Activated naive CD8-positive, alpha-beta T cell treated with anti-CD3 and anti-CD28 coated beads for 36 hours (primary cell): ENCODE measurements at places on chromosomes 12 and 14.

DNA sequence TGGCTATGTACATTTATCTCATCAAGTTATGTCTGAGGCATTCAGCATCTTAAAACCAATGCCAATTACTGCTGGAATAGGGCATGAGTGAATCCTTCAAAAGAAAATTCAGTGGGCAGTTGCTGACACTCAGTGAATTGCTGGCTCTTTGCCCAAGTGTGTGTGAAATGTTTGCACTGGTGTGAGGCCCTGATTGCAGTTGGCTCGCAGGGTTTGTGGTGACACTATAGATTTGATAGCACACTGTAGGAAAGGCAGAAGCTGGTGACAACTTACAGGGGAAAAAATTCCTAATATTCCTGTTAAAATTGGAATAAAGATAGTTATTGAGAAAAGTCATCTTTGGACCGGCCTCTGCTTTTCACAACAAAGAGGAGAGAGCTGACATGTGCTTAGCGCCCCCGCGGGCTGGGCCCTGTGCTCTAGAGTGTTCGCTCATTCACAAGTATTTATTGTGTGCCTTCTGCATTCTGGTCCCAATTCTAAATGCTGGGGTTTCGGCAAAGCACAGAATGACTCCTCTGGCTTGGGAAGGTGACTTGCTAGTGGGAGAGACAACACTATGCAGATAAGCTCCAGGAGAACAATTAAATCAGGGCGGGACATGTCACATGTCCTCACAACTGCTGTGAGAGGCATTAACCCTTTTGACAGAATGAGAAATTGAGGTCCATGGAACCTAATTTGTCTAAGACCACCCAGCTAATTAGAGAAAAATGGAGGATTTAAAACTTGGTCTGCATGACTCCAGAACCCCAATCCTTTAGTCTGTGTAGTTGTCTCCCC is 418.7 kb downstream of the NPAS3 start:
- no peak for DNase-seq

- DNase-seq: no peak
These were observed 974.7 kb downstream of the GALC start for GRCh38 chr14:87018294-87018693.

GRCh38 chr12:76020731-76021672 is 10.6 kb downstream of the PHLDA1 start:
- DNase-seq: peak; percentile 77

DNA sequence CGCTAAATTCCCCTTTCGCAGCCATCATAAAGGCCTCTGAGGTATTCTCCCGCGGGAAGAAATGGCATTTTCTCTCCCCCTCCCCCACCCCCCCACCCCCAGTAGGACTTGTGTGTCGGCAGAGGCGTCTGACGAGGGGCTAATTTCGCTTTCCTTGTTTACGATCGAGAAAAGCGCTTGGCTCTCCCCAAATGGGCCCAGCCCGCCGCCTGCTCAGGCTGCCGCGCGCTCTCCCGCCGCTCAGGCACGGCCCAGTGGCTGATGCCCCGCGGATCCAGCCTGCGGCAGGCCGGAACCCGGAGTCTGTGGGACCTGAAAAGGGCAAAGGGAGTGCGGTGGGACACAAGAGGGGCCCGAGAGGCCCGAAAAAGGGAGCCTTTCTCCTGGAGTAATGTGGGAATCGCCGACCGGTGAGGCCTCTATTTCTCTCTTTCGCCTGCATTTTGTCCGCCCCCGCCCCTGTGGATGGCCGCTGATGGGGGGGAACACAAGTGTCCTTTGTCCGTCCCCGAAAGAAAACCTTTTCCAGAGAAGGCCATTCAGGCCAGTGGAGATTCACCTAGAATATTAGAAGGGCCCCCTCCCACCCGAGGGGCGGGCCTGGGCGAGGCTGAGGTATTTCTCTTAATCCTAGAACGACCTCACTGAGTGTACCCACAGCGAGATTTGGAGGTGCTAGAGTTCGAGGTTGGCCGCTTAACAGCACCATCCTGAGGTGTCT is 9.0 kb upstream of the HOXC6 start:
- no peak for DNase-seq

GRCh38 chr12:9756170-9756569 is 4.5 kb downstream of the CD69 start:
- no peak for DNase-seq

DNA sequence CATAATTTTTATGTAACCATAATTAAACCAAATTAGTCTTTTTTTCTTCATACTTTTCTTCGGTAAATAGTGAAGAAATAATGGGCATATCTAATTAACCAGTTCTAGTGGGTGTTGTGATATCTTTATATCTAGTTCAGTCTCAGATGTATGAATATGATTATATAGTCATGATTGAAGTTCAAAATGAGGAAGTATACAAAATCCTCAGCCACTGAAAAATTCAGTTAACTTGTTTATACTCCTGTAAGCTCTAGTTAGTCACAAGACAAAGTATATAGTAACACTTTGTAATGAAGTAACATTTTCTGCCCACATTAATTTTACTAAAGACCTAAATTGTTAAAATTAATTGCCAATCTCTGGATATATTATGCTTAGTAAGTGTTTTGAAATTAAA is 46.5 kb downstream of the CAND1 start:
- no peak for DNase-seq

DNA sequence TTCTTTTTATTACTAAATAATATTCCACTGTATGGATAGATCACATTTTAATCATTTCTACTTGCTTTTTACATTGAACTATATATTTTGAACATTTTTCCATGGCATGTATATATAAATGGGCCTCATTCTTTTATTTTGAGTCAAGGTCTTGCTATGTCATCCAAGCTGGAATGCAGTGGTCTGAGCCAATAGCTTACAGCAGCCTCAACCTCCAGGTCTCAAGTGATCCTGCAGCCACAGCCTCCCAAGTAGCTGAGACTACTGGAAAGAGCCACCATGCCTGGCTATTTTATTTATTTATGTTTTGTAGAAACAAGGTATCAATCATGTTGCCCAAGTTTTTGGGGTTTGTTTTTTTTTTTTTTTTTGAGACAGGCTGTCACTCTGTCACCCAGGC is 7.6 kb downstream of the FCF1 start:
- no peak for DNase-seq

- DNase-seq: no peak
These were observed 50.1 kb downstream of the CD9 start for GRCh38 chr12:6250343-6250742.

GRCh38 chr12:118188690-118189371 is 52.9 kb downstream of the PEBP1 start:
- DNase-seq: no peak

- no peak for DNase-seq
These were observed 149.1 kb downstream of the NTF3 start for GRCh38 chr12:5581019-5581418.

GRCh38 chr14:99381688-99382060 is 99.0 kb downstream of the SETD3 start:
- DNase-seq: no peak

DNA sequence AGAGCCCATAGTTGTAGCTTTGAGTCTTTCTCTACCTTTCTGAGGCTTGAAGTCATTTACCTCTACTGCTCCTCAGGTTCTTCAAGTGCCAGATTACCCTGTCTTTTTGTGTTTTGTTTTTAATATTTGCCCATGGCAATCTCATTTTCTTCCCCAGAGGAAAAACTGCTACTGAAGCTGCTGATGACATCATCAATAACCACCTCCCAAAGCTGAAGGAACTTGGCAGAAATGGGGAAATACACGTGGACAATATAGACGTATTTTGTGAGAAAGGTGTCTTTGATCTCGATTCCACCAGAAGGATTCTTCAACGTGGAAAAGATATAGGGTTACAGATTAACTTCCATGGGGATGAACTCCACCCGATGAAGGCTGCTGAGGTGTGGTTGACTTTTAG is 17.1 kb downstream of the AMDHD1 start:
- no peak for DNase-seq

DNA sequence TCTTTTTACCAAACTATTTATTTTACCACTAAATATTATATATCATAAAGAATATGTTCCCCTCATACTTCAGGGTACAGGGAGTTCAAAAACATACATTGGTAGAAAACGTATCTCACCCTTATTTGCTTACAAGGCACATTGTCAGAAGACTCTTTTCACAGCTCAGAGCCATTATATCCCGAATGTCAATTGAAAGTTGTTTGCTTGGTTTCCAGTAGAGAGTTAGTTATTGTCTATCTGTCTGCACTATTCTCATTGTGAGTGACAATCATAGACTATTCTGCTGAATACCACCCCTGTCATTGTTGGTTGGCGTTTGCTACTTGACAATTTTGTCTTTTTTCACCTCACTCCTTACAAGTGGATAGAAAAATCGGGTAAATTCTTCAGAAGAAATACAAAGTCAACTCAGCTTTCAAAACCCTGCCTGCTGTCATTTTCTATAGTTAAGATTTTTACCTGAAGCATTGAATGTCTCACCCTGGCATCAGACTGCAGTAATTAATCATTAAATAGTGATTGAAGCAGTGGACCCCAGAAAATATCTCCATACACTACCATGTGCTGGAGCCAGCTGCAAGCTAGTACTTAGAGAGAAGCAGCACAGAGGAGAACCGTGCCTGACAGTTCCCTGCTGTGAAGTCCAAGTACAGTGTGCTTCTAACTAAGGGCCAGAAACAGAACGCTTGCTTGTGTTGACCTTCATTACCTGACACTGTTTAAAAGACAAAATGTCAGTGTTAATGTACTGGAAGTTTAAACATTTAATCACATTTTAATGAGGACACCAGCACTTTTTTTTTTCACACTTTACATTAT is 510.6 kb downstream of the RERGL start:
- DNase-seq: no peak

DNA sequence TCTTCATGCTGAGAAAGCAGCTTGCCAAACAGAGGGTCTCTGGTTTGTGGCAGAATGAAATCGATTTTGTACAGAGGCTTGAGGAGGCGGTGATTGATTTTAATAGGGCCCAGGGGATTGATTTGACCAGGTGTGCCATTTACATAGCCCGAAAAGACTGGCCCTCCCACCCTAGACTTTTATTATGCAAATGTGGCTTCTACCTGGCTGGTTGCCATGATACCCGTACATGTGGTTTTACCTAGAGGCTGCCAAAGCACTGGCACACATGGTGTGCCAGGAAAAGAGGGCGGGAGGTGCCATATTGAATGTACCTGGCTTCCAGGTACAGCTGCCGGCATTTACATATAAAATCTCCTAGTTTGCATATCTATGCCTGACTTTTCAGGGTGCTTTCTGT is 18.0 kb upstream of the GUCY2C start:
- DNase-seq: no peak

- DNase-seq: no peak
These were observed 31.7 kb downstream of the ESRRB start for GRCh38 chr14:76407449-76408150.

DNA sequence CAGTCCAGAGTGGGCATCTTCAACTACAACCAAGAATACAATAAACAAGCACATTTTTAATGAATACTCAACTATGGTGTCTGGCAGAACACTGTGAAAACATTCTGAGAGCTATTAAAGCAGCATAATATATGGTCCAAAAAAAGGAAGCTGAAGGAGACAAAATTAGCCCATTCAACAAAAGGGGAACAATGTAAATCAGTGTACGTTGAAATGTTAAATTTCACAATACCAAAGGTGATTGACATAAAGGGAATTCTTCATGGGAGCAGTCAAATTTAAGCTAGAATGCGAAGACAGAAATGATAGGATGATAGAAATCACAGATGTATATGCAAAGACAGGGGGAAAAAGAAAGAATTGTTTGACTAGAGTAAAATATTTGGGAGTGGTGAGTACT is 41.3 kb upstream of the SYCP3 start:
- DNase-seq: no peak

DNA sequence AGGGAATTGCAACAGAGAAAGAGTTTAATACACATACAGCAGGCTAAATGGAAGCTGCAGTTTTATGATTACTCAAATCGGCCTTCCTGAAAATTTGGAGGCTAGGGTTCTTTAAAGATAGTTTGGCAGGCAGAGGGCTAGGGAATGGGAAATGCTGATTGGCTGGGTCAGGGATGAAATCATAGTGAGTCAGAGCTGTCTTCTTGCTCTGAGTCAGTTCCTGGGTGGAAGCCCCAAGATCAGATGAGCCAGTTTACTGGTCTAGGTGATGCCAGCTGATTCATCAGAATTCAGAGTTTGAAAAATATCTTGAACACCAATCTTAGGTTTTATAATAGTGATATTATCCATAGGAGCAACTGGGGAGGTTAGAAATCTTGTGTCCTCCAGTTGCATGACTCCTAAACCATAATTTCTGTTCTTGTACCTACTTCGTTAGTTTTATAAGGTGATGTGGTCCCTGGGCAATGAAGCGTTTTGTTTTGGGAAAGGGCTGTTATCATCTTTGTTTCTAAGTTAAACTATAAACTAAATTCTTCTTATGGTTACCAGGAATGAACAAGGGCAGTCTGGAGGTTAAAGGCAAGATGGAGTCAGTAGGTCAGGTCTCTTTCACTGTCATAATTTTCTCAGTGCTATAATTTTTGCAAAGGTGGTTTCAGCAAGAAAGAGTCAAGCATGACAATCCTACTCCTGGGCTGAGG is 257.8 kb upstream of the CCDC196 start:
- DNase-seq: peak; percentile 7

DNA sequence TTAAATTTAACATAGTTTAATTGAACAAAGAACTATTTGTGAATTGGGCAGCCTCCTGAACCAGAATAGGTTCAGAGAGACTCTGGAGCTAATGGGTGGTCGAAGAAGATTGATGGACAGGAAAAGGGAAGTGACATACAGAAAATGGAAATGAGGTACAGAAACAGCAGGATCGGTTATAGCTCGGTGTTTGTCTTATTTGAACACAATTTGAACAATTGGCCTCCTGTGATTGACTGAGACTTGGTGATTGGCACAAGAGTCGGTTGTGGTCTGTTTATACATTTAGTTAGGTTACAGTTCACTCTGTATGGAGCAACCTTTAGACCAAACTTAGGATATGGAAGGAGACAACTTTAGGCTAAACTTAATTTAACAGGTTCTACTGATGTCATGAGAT is 18.4 kb upstream of the CFL2 start:
- no peak for DNase-seq

DNA sequence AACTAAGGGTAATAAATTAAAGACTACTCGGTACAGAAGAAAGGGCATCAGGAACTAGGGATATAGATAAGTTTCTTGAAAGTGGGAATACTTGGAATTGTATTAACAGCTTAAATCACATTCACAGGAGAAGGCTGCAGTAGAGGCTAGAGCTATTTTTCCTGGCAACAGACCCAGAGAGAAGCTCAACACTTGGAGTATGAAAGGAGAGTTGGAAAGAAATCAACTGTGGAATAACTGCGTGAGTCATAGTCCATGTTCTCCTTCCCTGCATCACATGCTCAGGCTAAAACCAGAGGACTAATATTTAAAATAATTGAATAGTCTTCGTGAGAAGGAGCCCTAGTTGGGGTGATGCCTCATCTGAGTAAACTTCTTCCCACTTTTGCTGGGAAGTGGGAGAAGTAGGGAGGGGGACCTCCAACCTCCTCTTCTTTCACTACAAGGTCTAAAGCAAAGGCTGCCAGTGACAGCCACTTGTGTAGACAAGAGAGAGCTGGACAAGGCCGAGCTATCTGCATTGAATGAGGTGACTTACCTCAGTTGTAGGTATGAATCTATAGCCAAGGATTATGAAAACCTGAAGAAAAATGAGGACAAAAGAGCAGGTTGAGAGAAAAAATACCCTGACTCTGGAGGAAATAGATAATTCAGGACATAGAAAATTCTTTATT is 32.7 kb downstream of the DYRK2 start:
- no peak for DNase-seq
